ENCODE measurements at places on chromosomes 4 and X.
A peak's percentile ranks its signal among the peaks of the same experiment; 100 is the strongest.

DNA sequence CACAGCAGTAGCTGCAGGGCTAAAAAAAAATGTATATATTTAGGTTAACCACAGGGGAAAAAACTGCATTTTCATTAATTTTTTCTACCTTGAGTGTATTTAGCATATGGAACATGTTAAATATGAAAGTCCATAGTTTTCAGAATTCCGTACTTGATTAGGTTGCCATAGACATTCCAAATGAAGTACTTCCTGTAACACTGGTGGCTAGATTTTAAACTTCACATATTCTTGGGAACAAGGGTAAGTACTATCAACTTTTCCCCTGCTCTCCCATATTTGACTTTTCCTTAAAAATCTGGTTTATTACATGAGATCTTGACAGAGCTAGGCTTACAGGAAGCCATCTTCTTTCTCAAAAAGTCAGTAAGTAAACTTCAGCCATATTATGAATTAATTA is 9.8 kb downstream of the SLC7A11 start:
- no peak for DNase-seq

DNA sequence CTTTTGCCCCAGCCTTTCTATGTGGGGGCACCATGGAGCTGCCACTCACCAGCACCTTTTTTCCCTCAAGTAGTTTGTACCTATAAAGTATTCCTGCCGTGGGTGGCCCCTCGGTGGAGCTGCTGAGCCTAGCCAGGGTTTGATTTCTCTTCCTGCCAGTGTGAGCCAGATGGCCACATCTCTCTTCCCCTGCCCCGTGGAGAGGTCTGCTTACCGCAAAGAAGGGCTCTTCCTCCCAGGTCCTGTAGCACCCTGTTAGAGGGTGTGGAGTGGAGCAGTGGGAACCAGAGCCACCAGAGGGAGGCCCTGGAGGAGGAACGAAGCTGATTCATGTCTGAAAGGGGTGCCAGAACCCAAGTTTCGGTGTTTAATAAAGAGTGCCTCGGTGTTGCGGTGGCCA is 95.4 kb downstream of the PTTG2 start:
- no peak for DNase-seq

DNA sequence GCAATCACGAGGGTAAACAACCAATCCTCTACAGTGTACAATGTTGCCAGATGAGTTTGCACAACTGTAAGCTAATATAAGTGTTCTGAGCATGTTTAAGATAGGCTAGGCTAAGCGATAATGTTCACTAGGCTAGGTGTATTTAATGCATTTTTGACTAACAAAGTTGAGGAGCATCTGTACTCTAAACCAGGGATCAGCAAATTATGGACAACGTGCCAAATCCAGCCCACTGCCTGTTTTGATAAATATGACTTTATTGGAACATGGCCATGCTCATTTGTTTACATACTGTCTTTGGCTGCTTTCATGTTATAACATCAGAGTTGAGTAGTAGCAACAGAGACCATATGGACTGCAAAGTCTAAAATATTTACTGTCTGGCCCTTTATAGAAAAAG is 46.3 kb upstream of the ARHGEF6 start:
- no peak for DNase-seq

GRCh38 chrX:16705370-16705769 is 7.1 kb downstream of the CTPS2 start:
- DNase-seq: no peak

DNA sequence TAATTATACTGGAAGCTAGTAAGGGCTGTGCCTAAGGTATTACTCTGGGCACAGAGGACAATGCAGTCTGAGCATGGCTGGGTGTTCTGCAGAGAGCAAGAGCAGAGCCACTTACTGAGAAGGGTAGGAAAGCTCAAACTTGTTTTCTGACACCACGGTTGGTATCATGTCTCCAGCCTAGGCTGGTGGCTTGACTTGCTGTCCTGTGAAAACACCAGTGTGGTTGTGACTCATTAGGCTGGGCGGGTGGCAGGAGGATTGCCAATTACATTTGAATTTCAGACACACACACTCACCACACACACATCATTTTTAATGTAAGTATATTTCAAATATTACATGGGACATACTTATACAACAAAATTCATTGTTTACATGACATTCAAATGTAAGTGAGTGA is 19.7 kb upstream of the MTM1 start:
- DNase-seq: peak; percentile 56

DNA sequence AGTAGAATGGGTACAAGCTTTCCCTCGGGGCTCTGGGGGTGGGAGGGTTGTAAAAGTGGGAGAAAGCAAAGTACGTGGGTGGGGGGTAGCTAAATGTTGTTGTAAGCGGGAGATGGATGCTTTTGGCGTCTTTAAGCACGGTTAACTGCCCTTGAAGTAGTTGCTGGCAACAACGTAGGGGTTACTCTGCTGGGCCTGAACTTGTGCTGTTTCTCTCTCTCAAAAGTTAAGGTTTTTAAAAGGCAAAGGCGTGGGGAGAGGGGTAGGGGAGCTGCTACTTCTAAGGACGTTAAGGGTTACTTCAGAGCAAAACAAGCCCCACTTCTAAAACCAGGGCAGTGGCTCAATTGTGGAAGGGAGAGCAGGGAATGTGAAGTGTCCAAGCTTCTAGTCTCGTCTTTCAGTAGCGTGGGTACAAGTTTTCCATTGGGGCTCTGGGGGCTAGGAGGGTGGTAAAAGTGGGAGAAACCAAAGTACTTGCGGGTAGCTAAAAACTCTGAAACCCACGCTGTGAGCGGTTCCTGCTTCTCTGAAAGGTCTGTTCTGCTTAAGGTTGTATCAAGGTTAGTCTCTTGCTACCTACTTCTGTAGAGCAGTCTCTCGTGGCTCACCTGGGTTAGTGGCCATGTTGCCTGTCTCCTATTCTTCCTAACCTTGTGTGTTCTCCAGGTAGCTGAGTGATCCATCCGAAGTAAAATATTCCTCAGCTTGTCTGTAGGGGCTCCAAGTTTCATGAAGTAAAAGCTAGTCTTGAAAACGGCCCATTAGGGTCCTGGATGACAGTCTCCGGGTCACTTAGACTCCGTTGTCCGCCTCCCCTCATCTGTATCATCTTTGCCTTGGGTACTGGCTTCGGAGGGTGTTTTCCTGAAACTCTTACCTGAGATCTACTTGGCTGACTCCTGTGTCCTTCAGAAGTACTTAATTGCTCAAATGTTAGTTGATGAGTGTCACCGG is 1.7 kb upstream of the WDR1 start:
- no peak for DNase-seq

GRCh38 chr4:2256781-2257191 is 5.1 kb downstream of the MXD4 start:
- DNase-seq: no peak

- DNase-seq: peak; percentile 20
These were observed 45.8 kb downstream of the KDR start for GRCh38 chr4:55079451-55080173.

GRCh38 chr4:86857341-86858052 is 8.3 kb upstream of the SLC10A6 start:
- DNase-seq: peak; percentile 54

- DNase-seq: peak; percentile 53
These were observed 28.4 kb downstream of the APBB2 start for GRCh38 chr4:41185614-41186592.

- no peak for DNase-seq
These were observed 278.7 kb downstream of the RCHY1 start for GRCh38 chr4:75235359-75235951.

GRCh38 chrX:25295466-25295865 is 279.7 kb upstream of the ARX start:
- no peak for DNase-seq

DNA sequence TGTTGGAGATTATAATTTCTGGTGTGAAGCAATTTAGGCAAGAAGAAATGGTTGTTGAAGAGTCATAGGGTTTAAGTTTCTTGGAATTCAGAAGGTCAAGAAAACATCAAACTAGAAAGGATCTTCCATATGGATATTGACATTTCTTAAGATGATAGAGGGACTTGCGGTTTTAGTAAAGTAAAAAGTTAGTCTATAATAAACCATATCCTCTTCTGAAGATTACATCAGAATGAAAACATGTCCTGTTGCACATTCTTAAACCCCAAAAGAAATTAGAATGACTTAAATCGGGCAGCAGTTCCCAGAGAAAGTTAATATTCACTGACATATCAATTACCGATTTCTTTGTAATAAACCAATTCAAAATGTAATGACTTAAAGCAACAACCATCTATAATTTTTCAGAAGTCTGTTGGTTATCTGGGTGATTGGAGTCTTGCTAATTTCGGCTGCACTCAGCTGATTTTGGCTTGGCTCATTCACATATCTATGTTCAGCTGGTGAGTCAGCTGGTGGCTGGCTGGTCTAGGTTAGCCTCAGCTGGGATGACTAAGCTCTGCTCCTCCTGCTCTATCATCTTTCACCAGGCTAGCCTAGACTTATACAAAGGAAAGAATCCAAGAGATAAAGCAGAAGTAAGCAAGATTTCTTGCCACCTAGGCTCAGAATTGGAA is 24.4 kb upstream of the DYNLT3 start:
- DNase-seq: peak; percentile 87

GRCh38 chr4:579543-580175 is 3.6 kb upstream of the TMEM271 start:
- no peak for DNase-seq

DNA sequence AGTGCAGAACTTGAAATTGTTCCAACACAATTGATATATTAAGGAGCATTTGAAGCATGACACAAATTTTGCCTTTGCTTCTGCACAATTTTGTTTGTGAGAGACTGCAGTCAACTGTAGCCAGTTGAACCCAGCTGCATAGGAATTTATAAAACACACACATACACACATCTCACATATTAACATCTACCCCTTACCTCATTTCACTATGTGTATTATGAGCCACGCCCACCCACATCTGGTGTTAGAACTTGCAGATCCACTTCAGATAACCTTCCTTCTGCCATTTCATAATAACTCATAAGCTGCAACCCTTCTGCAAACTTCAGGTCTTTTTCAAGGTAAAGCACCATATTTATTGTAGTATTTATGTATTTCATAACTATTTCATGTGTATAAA is 188.1 kb upstream of the WDFY3 start:
- no peak for DNase-seq

DNA sequence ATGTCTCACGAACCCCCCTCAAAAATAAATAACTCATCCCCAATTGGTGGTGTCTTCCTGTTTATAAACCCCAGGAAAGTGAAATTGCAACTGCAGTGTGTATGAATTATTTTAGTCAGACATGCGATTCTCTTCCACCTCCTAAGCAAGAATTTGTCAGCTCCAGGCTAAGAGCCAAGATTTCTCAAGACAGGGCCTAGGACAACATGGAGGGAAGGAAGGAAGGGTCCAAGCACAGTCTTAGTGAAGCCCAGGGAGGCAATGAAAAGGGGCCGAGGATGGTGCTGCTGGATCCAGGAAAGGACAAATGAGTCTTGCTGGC is 20.0 kb downstream of the SH3KBP1 start:
- DNase-seq: peak; percentile 60

- DNase-seq: no peak
These were observed 19.8 kb upstream of the ZXDA start for GRCh38 chrX:57930051-57930450.

DNA sequence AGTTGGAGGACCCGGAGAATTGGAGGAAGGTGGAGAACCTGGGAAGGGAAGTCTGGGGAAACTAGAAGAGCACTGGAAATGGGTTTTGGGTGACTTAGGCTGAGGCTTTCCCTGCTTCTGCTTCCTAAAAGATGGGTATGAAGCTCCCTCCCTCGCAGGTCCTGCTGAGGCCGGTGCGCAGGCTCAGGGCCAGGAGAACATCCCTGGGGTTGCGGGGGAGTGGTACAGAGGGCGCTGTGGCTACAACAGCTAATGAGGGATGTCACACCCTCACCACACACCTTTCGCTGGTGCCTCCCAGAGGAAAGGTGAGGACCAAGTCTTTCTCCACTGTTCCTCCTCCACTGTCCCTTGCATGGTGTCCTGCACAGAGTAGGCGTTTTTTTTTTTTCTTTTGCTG is 15.8 kb downstream of the APLN start:
- DNase-seq: no peak

- no peak for DNase-seq
These were observed 282.6 kb downstream of the ADGRA3 start for GRCh38 chr4:22233230-22233629.

GRCh38 chrX:45851434-45851991 is 650.8 kb upstream of the DIPK2B start:
- peak; percentile 22 for DNase-seq

DNA sequence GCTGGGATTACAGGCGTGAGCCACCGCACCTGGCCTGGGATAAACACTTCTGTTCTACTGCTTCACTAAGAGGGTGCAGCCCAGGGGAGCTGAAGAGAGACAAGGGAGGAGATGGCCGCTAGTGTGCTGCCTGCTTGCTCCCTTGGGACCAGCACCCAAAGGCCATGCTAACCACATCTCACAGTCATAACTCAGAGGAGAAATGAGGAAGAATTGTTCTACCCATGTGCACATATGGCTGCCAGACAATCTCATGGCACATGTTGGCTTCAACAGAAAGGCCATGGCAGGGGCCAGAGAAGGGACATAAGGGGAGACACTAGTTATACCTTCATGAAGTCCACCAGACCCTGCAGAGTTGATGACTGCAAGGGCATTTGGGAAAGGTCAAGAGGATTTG is 22.4 kb downstream of the CLDN22 start:
- DNase-seq: no peak

DNA sequence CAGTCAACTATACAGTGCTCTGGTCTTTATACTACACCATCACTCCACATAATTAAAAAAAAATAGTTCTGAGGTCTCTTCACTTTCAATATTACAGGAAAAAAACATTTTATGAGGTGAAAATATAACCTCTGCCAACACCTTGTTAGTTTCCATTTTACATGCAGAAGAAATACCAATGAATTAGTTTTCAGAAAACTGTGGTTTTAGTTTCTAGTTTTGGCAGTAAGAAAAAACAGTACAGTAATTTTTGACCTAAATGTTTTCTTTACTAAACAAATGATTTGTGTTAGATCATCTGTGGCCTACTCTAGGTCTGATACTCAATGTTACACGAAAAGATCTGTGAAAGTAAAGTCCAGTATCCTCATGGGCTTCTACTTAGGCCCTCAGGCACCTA is 10.0 kb downstream of the SULT1E1 start:
- no peak for DNase-seq

GRCh38 chrX:41110801-41111625 is 25.8 kb downstream of the USP9X start:
- DNase-seq: peak; percentile 55

All from EH (cell line).